ENCODE measurements at places on chromosomes 16 and 17.
A peak's percentile ranks its signal among the peaks of the same experiment; 100 is the strongest.

- DNase-seq = no peak
Measured at GRCh38 chr16:79847569-79847968, 247.0 kb upstream of the MAF start.

DNA sequence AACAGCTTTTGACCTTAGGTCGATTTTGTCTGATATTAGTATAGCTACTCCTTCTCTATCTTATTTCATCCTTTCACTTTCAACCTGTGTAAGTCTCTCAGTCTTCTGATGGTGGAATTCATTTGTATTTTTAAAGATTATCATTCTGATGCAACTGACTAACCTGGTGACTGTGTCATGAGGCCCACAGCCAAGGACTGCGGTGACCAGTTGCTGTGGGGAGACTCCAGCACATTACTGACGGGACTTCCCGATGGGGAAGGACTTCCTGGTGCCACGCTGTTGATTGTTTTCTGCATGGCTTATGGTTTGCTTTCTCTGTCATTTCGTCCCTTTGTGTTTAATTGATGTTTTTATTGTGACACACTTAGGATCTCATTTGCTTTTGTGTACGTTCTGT, 34.2 kb downstream of the RMI2 start:
- no peak for DNase-seq

DNA sequence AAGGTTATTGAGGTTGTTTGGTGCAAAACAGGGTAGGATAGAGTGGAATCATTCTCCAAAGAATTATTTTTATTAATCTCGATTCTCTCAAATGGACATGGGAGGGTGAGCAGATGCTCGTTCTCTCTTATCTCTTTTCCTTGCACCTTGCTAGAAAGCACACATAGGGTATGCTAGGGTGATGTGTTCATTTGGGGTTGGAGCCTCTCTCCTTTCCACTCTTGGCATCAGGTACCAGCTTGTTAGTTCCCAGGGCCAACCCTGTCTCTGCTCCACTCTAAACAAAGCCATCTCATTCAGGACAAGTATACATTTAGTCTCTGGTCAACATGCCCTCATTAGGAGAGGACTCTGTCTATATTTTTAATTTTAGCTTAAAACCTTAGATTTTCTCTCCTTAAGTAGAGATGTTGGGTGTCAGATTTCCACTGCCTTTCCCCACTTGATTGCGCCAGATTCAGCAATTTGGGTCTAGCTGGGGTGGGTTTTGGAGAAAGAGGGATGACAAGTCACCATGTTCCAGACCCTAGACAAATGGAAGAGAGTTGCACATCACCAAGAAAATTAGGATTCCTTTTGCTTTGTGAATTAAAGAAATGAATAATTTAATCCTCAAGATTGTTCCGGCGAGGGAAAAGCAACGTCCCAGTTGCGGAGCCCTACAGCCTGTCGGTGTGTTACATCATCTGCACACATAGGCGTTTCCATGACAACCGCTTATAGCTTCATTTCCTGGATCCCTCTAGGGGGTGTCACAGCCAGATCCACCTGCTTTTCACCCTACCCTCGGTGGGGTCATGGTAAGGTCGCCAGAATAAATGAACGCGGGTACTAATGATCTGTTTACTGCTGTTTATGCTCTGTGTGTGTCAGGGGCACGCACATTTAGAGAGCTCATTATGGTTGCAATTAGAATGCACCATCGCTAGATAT, 41.6 kb downstream of the SNX11 start:
- no peak for DNase-seq

DNA sequence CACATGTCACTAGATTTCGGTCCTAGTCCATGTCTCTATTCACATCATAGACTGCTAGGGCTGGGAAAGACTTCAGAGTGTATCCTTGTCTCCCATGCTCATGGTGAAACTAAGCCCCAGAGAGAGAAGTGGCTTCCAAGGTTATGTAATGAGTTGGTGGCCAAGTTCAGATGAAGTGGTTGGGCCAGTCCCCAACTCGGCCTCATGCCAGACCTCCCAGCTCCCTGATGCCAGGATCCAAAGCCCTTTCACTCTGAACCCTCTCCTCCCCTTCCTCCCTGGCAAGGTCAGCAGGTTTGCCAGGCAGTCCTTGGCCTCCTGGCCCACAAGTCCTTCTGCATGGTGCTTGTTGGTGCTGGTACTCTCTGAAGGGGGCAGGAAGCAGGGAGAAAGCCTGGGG, 189.7 kb downstream of the AXIN2 start:
- DNase-seq = no peak

- no peak for DNase-seq
Measured at GRCh38 chr16:48479329-48479728, 94.1 kb upstream of the SIAH1 start.

- no peak for DNase-seq
Measured at GRCh38 chr17:45902892-45903346, 8.6 kb downstream of the MAPT start.

DNA sequence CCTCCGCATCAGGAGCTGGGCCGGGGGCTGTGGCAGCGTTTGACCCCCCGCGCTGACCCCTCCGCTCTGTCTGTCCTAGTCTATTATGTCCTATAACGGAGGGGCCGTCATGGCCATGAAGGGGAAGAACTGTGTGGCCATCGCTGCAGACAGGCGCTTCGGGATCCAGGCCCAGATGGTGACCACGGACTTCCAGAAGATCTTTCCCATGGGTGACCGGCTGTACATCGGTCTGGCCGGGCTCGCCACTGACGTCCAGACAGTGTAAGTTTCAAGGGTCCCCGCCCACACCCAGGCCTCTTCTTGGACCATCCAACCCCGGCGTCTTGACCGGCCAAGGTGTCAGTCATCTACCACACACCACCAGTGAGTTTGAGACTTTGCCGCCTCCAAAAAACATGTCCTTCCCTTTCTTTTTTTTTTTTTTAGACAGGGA, 548 bp downstream of the PSMB3 start:
- DNase-seq = no peak

DNA sequence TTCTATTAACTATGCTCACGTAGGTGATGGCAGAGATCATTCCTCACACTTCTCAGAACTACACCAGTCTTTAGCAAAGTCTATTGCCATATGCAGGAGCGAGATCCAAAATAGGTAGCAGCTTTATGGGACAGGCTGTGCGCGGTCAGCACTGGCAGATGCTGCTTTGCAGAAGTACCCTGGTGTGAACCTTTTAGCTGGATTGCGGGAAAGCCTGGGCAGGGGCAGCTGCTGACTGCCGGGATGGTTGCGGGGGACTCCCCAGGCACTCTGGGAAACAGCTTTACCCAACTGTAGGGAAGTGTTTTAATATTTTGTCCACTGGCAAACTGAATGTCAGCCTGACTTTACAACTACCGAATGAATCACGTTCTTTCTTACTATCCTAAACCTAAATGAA, 251.3 kb downstream of the HS3ST3A1 start:
- no peak for DNase-seq

- DNase-seq = no peak
Measured at GRCh38 chr16:57727610-57728009, 8.0 kb upstream of the KATNB1 start.

- DNase-seq = peak; percentile 82
Measured at GRCh38 chr16:711548-712320, 3.2 kb upstream of the METRN start.

- no peak for DNase-seq
Measured at GRCh38 chr17:55144518-55144917, 120.2 kb upstream of the HLF start.

DNA sequence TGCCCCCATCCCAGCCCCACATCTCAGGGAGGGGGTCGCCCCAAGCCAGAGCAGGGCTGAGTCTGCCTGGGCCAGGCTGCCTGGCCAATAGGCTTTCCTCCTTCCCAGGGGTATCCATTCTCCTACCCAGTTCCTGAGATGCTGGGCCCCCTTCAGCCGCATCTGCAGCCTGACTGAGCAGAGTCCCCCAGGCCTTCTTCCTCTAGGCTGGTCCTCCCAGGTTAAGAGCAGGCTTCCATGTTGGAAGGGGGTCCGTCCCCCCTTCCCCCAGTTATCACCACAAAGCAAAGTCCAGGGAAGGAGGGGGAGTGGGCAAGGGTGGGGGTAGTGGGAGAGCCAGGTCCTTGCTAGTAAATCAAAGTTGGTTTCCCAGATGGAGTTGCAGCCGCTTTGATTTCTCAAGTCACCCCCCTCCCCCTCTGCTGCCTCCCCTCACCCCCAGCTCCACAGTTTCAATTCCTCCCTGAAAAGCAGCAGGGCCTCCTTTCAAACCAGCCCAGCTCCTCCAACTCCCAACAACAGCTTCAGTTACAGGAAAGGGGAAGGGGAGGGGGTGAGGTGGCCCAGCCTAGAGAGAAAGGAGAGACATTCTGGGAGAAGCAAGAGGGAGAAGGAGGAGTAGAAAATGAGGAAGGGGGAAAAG, 9.5 kb upstream of the FZD2 start:
- no peak for DNase-seq

GRCh38 chr17:81021531-81022343, 13.2 kb upstream of the BAIAP2 start:
- DNase-seq = no peak

DNA sequence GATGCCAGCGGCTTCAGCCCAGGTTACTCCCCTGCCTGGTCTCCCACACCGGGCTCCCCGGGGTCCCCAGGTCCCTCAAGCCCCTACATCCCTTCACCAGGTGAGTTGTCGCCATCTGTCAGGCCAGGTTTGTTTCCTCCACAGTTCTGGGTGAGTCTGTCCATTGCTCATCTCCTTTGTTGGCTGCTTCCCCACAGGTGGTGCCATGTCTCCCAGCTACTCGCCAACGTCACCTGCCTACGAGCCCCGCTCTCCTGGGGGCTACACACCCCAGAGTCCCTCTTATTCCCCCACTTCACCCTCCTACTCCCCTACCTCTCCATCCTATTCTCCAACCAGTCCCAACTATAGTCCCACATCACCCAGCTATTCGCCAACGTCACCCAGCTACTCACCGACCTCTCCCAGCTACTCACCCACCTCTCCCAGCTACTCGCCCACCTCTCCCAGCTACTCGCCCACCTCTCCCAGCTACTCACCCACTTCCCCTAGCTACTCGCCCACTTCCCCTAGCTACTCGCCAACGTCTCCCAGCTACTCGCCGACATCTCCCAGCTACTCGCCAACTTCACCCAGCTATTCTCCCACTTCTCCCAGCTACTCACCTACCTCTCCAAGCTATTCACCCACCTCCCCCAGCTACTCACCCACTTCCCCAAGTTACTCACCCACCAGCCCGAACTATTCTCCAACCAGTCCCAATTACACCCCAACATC, 28.8 kb downstream of the POLR2A start:
- DNase-seq = no peak

DNA sequence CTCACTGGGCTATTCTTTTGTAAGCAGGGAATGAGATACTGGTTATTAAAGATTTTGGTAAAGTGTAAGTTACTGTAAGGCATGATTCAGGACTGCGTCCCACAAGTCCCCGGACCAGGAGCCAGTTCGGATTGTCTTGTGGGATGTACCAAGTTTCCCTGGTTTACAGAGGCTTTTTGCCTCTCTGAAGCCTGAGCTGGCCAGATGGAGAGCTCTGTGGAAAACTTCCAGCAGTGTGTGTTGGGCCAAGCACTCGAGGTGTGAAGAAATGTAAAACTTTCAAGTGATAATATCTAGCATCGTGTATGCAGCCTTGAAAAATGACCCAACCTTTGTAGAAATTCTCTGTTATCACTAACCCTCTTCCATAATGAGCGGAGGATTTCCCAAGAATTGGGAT, 2.4 kb downstream of the EPN2 start:
- no peak for DNase-seq

GRCh38 chr17:80984749-80985148, 6.9 kb upstream of the CHMP6 start:
- no peak for DNase-seq

DNA sequence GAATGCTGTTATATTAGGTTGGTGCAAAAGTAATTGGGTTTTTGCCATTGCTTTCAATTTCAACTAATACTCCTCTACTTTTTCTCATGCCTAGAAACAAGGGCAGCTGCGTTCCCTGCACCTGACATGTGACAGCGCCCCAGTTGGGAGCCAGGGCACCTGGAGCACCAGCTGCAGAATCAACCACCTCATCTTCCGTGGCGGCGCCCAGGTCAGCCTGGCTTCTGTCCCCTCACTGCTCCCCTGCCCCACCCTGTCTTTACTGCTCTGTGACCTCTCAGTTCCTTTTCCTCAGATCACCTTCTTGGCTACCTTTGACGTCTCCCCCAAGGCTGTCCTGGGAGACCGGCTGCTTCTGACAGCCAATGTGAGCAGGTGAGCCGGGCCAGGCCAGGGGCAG, 16.4 kb upstream of the ITGAD start:
- DNase-seq = no peak

DNA sequence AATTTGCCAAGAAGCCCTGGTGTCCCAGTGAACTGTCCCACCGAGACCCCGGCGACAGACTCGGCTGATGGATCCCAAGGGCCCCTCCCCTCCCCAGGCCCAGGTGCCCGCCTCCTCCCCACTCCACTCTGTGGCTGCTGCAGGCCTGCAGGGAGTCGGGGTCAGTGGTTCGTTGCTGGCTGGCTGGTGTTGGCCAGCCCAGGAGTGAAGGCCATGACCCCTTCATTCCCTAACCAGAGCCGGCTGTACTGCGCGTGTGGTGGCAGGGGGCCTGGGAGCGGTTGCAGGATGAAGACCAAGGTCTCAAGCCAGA, 9.2 kb upstream of the TBX2 start:
- DNase-seq = no peak

DNA sequence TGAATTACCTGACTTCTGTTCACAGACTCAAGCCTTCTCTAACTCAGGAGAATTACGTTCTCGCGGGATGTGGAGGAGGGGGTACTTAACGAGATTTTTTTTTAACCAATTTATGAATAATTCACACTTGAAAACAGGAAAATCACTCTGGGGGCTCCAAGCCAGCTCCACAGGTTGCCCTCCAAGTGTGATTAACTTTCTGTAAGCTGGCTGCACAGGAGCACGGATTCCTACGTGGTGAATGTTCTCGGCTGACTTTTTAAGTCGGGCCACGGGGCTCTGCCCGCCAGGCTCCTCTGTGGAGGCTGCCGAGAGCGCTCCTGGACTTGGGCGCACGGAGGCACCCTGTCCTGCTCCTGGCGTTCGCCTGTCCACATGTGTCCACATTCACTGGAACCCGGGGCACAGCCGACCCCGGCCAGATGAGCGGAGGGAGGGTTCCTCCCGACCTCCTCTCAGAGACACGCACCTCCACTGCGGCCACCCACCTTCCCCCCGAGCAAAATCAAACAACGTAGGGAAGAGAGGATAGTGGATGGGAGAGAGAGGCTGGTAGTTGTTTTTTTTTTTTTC, 147.1 kb upstream of the CHMP6 start:
- no peak for DNase-seq

DNA sequence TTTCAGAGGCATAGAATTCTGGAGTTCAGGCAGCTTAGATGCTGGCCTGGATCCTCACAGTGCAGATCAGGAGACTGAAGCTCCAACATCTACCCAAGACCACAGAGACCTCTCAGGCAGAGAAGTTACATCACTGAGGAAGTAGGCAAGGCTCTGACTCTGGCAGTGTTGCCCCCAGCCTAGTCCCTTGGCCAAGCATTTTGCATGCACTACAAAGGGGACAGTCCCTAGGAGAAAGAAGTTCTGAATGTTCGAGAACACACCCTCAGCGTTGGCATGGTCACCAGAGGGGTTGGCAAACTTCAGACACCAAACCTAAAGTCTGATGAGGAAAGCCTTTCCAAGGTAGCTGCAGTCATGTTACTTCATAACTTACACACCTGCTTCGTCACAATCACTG, 2.5 kb downstream of the RANBP10 start:
- no peak for DNase-seq
